H9 (cell line): ENCODE measurements at places on chromosomes 1 and 21. TPM values are rescaled to one million over a fixed set of nuclear protein-coding genes. Genes with fewer than 3 reads are reported as not detected.
A peak's percentile ranks its signal among the peaks of the same experiment; 100 is the strongest.

Gene GPR25
- not detected in 2 replicates for total RNA-seq

GRCh38 chr1:85459290-85459689 is 5.7 kb downstream of the DDAH1 start:
- H3K4me3 ChIP-seq: no peak overlapping the region
- H3K27me3 ChIP-seq: peaks cover 3% of the 10 kb centered on the region; the same call in 1 of the 2 replicates
- H3K4me1 ChIP-seq: no peaks in the 10 kb centered on the region; the same call in 1 of the 2 replicates
- H3K27ac ChIP-seq: no peak overlapping the region

Gene ETV3
- total RNA-seq: 36.3 and 36.4 TPM in 2 replicates

Gene OVAAL
- not detected in 2 replicates for total RNA-seq

Gene CYP4A22
- not detected in 2 replicates for total RNA-seq

Gene KRTAP26-1
- total RNA-seq: not detected in 2 replicates

GRCh38 chr21:26833460-26833939 is 11.7 kb downstream of the ADAMTS1 start:
- no peaks in the 10 kb centered on the region for H3K4me1 ChIP-seq
- no peak overlapping the region for H3K27ac ChIP-seq
- no peak overlapping the region for H3K4me3 ChIP-seq
- H3K27me3 ChIP-seq: no peaks in the 10 kb centered on the region
- peaks cover 20% of the 10 kb centered on the region for H3K36me3 ChIP-seq

GRCh38 chr1:211327346-211327921 is 801 bp downstream of the TRAF5 start:
- H3K36me3 ChIP-seq: peaks cover 14% of the 10 kb centered on the region
- no peak overlapping the region for H3K27ac ChIP-seq
- DNase-seq: peak; percentile 52
- no peaks in the 10 kb centered on the region for H3K27me3 ChIP-seq
- peaks cover 11% of the 10 kb centered on the region; the same call in 1 of the 2 replicates for H3K4me1 ChIP-seq

DNA sequence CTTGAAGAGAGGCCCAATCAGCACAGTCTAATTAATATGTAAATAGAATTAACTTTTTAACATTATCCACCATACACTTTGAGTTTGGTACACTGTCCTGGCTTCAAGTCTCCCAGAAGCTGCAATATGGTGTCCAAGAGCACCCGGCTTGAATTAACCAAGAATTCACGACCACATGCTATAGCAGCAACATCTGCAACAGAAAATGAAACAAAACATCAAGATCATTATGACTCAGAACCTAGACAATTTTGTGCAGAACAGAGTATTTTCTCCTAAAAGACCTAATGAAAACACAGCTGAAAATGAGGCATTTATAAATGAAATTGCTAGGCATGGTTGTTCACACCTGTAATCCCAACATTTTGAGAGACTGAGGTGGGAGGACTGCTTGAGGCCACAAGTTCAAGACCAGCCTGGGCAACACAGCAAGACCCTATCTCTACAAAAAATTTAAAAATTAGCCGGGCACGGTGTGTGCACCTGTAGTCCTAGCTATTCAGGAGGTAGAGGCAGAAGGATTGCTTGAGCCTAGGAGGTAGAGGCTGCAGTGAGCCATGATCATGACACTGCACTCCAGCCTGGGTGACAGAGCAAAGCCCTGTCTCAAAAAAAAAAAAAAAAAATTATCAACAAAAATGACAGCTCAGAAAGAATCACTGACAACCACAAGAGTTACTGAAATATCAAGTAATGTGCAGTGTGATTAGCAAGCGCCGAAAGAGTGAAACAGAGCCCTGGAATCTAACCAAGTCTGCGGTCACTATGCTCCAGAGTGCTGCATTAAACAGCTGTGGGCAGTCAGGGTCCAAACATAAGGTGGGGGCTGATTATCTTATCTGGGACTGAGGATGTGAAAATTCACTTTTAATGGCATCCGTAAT is 45.3 kb downstream of the HSF2BP start:
- no peaks in the 10 kb centered on the region for H3K27me3 ChIP-seq
- no peak overlapping the region for H3K27ac ChIP-seq
- DNase-seq: no peak
- H3K36me3 ChIP-seq: no peaks in the 10 kb centered on the region

DNA sequence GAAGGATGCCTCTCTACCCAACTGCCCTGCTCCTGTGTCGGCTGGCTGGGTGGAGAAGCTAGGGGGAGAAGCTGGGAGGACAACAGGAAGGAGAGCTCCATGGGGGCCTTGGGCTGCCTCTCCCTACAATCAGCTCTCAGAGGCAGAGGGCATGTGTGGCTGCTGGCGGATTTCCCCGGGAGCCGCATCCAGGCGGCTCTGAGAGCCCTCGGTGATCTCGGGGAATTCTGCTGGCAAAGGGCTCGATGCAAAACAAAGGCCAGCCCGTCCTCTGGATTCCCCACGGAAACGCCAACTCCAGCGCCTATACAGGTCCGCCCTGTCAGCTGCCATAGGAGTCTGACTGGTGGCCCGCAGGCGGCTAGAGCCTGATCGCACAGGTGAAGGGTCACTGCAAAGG is 26.4 kb upstream of the EVA1B start:
- no peak overlapping the region for H3K27ac ChIP-seq
- no peak overlapping the region for H3K4me3 ChIP-seq

- H3K4me3 ChIP-seq: no peak overlapping the region
- no peak overlapping the region for H3K27ac ChIP-seq
- H3K4me1 ChIP-seq: no peaks in the 10 kb centered on the region
- peaks cover 14% of the 10 kb centered on the region for H3K36me3 ChIP-seq
- no peaks in the 10 kb centered on the region for H3K27me3 ChIP-seq
Observed at GRCh38 chr21:44323591-44323990, 15.6 kb downstream of the CFAP410 start.

DNA sequence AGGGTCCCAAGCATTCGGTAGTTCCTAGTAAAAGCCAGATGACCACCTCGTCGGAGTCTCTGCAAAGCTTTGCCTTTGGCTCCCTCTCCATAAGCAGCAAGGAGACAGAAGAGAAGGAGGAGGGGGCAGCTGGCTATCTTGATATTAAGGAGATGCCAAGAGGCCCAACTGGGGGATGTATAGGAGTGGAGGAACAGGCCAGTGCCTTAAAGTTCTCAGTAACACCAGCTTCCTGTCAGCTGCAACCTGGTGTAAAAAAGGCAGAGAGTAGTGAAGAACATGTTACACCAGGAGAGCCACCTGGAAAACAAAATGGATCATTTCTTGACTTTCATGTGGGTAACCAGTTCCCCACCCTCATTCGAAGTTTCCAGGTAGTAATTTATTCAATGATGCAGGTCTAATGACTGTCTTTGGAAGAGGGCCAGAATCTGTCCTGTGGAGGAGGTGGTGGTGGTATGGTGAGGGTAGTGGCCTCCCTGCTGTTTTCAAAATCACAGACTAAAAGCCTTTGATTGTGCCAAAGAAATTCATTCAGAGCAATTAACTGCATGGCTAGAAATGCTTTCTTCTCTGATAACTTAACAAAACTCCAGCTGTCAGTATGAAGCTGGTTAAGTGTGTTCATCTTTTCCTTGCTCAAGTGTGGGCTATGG is 27.3 kb downstream of the TMEM200B start:
- peaks cover 37% of the 10 kb centered on the region for H3K36me3 ChIP-seq
- no peak overlapping the region for H3K27ac ChIP-seq
- no peak overlapping the region for H3K4me3 ChIP-seq
- no peaks in the 10 kb centered on the region for H3K4me1 ChIP-seq
- DNase-seq: no peak
- no peaks in the 10 kb centered on the region for H3K27me3 ChIP-seq

- no peak for DNase-seq
- no peaks in the 10 kb centered on the region for H3K36me3 ChIP-seq
- H3K4me3 ChIP-seq: no peak overlapping the region
- no peaks in the 10 kb centered on the region for H3K27me3 ChIP-seq
Observed at GRCh38 chr1:225766967-225767633, 10.5 kb upstream of the SRP9 start.

GRCh38 chr1:203932556-203932955 is 71.2 kb downstream of the SNRPE start:
- no peaks in the 10 kb centered on the region for H3K27me3 ChIP-seq
- H3K4me1 ChIP-seq: no peaks in the 10 kb centered on the region; the same call in 1 of the 2 replicates
- H3K4me3 ChIP-seq: no peak overlapping the region
- H3K27ac ChIP-seq: no peak overlapping the region
- no peaks in the 10 kb centered on the region for H3K36me3 ChIP-seq

GRCh38 chr1:117753652-117754051 is 147.8 kb downstream of the TENT5C start:
- peaks cover 7% of the 10 kb centered on the region for H3K4me1 ChIP-seq
- H3K4me3 ChIP-seq: no peak overlapping the region
- no peak overlapping the region for H3K27ac ChIP-seq
- DNase-seq: no peak
- no peaks in the 10 kb centered on the region for H3K36me3 ChIP-seq

DNA sequence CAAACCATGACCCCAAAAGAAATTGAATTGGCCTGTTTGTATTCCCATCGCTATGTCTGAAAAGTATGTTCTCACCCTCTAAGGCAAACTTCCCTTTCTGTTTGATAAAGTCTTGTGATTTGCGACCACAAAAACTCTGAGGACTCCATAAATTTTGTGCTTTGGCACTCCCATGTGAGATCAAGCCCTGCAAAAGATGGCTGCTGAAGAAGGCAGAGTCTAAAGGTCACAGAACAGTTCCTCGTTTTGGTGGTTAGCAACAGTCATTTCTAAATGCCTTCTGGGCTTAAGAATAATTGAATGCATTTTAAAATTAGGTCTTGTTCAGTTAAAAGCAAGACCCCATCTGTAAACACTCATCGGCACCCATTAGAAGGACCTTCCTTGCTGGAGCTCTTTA is 441.6 kb downstream of the OMA1 start:
- no peaks in the 10 kb centered on the region for H3K4me1 ChIP-seq
- no peak overlapping the region for H3K27ac ChIP-seq
- H3K36me3 ChIP-seq: no peaks in the 10 kb centered on the region
- H3K4me3 ChIP-seq: no peak overlapping the region
- DNase-seq: no peak

DNA sequence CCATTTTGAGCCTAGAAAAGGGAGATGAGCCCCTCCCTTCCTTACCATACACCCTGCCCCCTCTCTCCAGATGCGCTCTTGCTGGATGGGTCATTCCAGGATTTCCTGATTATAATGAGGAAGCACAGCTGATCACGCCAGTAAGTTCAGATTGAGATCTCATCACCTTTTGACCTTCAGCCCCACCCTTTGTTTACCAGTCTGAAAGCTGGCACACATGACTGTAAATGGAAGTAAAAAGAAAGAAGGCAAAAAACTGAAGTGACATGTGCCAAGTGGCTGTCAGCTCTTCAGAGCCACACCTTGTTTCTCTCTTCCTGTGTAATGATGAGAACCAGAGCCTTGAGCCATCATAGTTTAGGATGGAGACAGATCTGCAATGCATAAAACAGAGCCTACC is 27.9 kb downstream of the S1PR1 start:
- no peaks in the 10 kb centered on the region for H3K27me3 ChIP-seq
- no peak for DNase-seq
- H3K36me3 ChIP-seq: no peaks in the 10 kb centered on the region
- H3K27ac ChIP-seq: no peak overlapping the region
- H3K4me3 ChIP-seq: no peak overlapping the region
- H3K4me1 ChIP-seq: no peaks in the 10 kb centered on the region

- no peak overlapping the region for H3K27ac ChIP-seq
- H3K4me3 ChIP-seq: no peak overlapping the region
- H3K27me3 ChIP-seq: peaks cover 6% of the 10 kb centered on the region; the same call in 1 of the 2 replicates
- DNase-seq: no peak
- H3K4me1 ChIP-seq: no peaks in the 10 kb centered on the region; the same call in 1 of the 2 replicates
Observed at GRCh38 chr21:25565272-25566211, 41.7 kb downstream of the MRPL39 start.

DNA sequence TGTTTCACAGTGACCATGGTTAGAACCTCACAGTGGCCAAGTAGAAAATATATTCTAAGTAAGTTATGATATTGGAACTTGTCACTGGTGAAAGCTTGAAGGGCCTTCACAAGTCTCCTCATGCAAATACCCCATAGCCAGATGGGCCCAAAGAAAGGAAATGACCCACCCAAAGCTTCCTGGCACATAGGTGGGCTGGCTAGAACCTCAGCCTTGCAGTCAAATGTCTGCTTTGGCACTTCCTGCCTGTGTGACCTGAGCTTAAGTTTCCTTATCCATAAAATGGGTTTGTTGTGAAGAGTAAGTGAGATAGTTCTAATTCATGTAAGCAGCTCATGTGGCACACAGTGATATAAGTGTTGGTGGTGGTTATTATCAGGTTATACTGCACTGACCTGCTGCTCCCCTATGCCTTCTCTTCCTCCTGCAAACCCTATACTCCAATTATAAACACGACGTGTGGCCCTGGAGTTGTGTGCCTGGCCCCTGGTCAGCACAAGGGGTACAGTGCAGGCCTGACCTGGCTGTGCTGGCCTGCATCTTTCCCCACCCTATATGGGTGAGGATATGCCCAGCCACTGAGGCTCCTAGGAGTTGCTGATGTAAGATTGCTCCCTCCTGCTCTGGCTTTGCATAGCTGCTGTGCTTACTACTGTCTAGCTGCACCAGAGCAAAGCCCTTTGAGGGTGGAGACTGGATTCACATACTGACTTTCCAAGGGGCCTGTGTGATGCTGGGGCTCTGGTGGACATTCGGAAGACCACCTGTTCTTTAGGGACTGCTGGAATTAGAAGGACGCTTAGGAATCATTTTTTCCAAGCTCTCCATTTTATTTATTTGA is 4.7 kb upstream of the SLFNL1 start:
- DNase-seq: no peak
- H3K27ac ChIP-seq: no peak overlapping the region
- no peak overlapping the region for H3K4me3 ChIP-seq
- peaks cover 15% of the 10 kb centered on the region for H3K36me3 ChIP-seq

Gene NIBAN1
- total RNA-seq: 5.9 and 6.0 TPM in 2 replicates

Gene GNB1
- total RNA-seq: 382 and 400 TPM in 2 replicates

Gene PLEKHN1
- 2.0 and 3.0 TPM in 2 replicates for total RNA-seq

Gene DEPDC1
- 23.1 and 26.1 TPM in 2 replicates for total RNA-seq

GRCh38 chr1:156203331-156203730 is 9.4 kb downstream of the SLC25A44 start:
- peaks cover 49% of the 10 kb centered on the region for H3K36me3 ChIP-seq
- H3K27me3 ChIP-seq: no peaks in the 10 kb centered on the region
- no peak for DNase-seq
- no peak overlapping the region for H3K4me3 ChIP-seq
- no peak overlapping the region for H3K27ac ChIP-seq
